Testis (tissue), 5 donors: ENCODE measurements at places on chromosomes 5 and 9. TPM values are rescaled to one million over a fixed set of nuclear protein-coding genes. Genes with fewer than 3 reads are reported as not detected.

The GFRA3 gene
- 5.8 TPM for total RNA-seq

The EQTN gene
- total RNA-seq = 33.0 TPM

The PCDHB5 gene
- total RNA-seq = 10.5 TPM

The TRAF1 gene
- total RNA-seq = 6.5 TPM

The PCDHA9 gene
- total RNA-seq = 2.3 TPM

The DAB2IP gene
- 102 TPM for total RNA-seq

The GMCL2 gene
- total RNA-seq = 11.0 TPM

The IGIP gene
- total RNA-seq = 12.1 TPM

GRCh38 chr9:129768486-129768885, 15.6 kb upstream of the PTGES start:
- H3K27me3 ChIP-seq = no peaks in the 10 kb centered on the region
- peaks cover 3% of the 10 kb centered on the region for H3K4me1 ChIP-seq
- no peak for DNase-seq
- H3K36me3 ChIP-seq = no peaks in the 10 kb centered on the region

- no peak overlapping the region for H3K4me3 ChIP-seq
- no peaks in the 10 kb centered on the region for H3K36me3 ChIP-seq
- H3K4me1 ChIP-seq = no peaks in the 10 kb centered on the region
Observed at GRCh38 chr5:128673411-128673957, 135.4 kb upstream of the FBN2 start.

DNA sequence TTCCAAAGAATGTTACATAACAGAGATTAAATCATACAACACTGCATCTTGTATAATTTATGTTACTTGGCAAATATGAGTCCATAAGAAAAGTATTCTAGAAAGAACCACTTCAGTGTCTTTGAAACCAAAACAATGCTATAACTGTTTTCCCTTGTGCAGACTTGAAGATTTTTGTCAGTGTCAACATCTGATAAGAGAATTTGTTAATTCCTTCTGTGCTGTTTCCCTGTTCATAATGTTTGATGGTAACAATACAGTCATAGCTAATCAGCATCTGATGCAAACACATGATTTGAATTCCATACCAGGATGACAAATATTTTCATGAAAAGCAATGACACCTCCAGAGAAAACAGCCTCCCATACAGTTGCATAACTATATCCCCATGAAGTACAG, 306.8 kb downstream of the SEMA5A start:
- no peaks in the 10 kb centered on the region for H3K27me3 ChIP-seq
- H3K4me3 ChIP-seq = no peak overlapping the region
- no peak for DNase-seq
- no peaks in the 10 kb centered on the region for H3K4me1 ChIP-seq

DNA sequence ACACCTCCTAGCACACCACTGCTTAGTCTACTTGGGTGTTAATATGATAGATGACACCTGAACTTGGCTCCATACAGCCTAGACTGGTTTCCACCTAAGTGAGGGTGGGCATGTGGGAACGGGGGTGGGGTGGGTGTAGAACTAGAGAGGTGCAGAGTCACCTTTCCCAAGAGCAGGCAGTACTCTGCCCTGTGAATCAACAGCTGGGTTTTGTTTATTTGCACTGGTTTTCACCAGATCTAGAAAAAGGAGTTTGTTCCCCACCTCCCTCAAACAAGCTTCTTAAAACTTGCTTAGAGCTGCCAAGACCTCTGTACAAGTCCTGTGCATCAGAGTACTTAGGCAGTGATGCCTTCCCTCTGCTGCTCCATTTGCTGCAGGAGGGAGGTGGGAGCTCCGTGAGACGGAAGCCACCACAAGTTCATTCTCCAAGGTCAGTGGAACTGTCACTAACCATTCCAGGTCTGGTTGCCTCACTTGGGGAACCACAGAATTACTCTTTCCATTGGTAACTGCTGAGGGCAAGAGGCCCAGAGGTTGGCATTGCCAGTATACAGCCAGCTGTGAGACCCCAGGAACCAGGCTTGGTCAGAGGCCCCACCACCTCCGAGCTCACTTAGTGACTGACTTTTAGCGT, 163.5 kb downstream of the NR3C1 start:
- H3K4me1 ChIP-seq = peaks cover 9% of the 10 kb centered on the region
- no peak overlapping the region for H3K27ac ChIP-seq
- no peak for DNase-seq
- H3K36me3 ChIP-seq = no peaks in the 10 kb centered on the region

GRCh38 chr9:128568470-128569078, 16.2 kb downstream of the SPTAN1 start:
- no peak overlapping the region for H3K27ac ChIP-seq
- H3K27me3 ChIP-seq = no peaks in the 10 kb centered on the region
- no peak overlapping the region for H3K4me3 ChIP-seq
- no peak for DNase-seq
- H3K4me1 ChIP-seq = peaks cover 3% of the 10 kb centered on the region

DNA sequence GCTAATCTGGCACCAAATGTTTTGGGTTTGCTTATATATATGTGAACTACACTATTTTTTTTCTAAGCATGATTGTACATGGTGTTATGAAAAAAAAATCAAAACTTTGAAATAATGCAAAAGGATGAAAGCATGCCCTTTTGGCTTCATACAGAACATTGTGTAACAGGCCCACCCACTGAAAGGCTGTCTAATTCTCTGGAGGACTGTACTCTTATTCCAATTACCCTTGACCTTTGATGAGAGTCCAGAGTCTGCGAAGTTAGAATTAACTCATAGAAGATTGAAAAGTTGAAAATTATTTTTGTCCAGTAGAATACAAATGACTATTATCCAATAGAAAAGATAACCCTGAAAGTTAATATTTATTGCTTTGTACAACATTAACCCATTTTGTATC, 117.4 kb downstream of the ADAMTS12 start:
- H3K27me3 ChIP-seq = no peaks in the 10 kb centered on the region
- no peak overlapping the region for H3K4me3 ChIP-seq
- no peak overlapping the region for H3K27ac ChIP-seq
- H3K36me3 ChIP-seq = no peaks in the 10 kb centered on the region
- H3K4me1 ChIP-seq = peaks cover 19% of the 10 kb centered on the region
- DNase-seq = no peak
